Activated CD8-positive, alpha-beta memory T cell treated with anti-CD3 and anti-CD28 coated beads, Interleukin-2, amount 50 U/mL, for 48 hours (primary cell): ENCODE measurements at places on chromosomes 4 and X.

- DNase-seq = no peak
These were observed 257.4 kb downstream of the NLGN4X start for GRCh38 chrX:5971300-5971699.

- no peak for DNase-seq
These were observed 138.8 kb upstream of the IL15 start for GRCh38 chr4:141497627-141498026.

- DNase-seq = no peak
These were observed 402 bp upstream of the UPRT start for GRCh38 chrX:75273483-75273882.

- DNase-seq = no peak
These were observed 64.0 kb upstream of the CLDN34 start for GRCh38 chrX:9903146-9903545.

- no peak for DNase-seq
These were observed 126.6 kb downstream of the PALLD start for GRCh38 chr4:168623484-168623883.
